ENCODE measurements at places on chromosomes 3 and 15.

DNA sequence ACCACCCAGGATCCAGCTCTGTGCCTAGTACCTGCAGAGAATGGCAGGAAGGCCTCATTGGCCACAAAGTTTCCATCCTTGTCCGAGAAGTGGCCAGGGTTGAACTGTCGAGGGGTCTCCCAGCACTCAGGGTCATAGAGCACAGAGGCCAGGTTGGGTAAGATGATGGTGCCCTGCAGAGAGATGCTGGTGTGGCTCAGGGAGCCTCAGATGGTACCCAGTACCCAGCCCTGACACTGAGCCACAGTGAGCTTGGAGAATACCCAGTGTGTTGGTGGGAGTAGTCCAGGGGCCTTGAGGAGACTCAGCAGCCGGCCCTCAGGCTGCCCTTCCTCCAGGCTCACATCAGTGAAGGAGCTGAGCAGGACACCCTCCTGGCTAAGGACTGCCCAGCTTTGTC lies 11.5 kb upstream of the PARL start:
- DNase-seq: no peak

DNA sequence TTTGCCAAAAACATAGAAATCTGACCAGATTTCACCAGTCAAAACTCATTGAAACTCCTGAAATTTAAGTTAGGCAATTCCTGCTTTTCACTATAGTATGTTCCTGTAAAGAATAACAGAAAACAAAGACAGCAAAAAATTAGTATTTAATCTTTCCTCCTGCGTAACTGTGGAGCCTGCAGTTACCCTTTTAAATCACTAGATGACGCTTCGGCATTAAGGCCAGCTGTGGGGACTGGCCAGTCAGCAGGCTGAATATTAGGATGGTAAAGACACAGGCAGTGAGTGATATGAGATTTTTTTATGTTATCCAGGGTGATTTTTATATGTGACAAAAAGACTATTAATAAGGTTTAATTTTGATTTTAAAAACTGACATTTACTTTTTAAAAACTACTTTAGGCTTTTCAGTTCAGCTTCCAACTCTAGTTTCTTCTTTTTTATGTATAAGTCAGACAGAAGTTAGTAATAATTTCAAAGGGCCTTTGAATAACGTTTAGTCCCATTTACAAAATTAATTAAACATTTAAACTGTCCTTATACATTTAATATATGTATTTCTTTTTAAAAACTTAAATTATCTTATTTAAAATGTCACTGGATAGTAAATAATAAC lies 165.1 kb downstream of the PPM1L start:
- peak; percentile 41 for DNase-seq

DNA sequence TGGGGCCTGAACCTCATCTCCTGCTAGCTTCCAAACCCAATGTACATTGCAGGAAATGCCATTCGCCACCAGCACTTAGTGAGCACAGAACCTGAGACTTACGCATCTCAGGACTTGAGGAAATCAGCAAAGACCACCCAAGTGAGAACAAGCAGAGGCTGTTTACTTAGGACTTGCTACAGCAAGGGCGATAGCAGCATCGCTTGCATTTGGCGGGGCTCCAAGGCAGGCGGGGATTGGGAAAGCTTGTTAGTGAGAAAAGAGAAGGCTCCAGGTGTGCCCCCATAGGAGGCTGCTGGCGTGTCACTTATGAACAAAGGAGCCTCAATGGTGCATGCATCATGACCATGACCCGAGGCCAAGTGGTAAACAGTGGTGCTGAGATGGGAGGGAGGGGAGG lies 19.7 kb downstream of the SLC6A20 start:
- no peak for DNase-seq

GRCh38 chr15:62325597-62325996 lies 160.5 kb upstream of the C2CD4B start:
- no peak for DNase-seq

GRCh38 chr3:149005416-149005815 lies 14.1 kb downstream of the GYG1 start:
- no peak for DNase-seq

DNA sequence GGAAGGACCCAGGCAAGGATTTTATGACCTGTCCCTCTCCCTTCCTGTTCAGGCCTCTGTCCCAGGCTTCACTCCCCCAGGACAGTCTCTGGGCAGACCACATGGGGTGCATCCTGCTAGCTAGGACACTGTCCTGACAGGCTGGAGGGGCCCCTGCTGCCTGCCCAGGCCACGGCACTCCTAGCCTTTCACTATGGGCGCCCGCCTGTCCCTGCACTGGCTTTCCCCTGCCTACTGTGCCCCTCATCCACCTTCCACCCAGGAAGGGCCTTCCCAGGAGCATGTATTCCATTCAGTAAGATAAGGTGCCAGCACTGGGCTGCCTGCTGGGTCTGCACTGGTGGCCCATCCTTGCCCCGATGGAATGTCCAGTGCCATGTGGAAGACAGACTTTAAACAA lies 145.3 kb downstream of the DNAJB8 start:
- DNase-seq: no peak

DNA sequence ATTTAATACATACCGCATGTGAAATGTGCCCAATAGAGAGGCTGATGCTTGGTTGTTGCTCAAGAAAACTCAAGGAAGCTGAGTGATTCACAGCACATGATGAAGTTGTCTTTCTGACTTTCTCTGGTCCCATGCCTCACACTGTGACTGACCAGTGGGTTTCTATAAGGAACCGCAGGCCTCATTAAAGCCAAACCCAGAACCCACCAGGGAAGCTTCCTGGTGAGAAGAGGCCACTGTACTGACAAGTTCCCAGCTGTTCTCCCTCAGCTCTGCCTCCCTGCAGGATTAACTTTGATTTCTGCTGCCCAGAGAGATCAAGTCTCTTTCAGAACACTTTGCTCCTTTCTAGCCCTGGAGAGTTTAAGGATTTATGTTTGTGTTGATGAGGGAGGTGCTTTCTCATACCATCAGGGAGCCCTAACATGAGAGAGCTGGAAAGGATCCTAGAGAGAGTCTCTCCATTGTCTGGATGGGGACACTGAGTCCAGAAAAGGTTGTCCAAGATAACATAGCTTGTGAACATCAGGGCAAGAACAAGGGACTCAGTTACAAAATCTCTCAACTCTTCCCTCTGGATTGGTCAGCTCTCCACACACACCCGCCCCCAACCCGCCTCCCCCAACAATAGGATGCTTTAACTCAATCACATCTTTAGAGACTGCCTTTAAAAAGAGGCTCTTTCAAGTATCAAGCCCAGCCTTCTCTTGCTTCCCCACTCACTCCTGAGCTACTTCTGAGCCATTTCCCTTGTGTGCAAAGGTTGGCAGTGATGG lies 303.2 kb upstream of the TLE3 start:
- DNase-seq: no peak

DNA sequence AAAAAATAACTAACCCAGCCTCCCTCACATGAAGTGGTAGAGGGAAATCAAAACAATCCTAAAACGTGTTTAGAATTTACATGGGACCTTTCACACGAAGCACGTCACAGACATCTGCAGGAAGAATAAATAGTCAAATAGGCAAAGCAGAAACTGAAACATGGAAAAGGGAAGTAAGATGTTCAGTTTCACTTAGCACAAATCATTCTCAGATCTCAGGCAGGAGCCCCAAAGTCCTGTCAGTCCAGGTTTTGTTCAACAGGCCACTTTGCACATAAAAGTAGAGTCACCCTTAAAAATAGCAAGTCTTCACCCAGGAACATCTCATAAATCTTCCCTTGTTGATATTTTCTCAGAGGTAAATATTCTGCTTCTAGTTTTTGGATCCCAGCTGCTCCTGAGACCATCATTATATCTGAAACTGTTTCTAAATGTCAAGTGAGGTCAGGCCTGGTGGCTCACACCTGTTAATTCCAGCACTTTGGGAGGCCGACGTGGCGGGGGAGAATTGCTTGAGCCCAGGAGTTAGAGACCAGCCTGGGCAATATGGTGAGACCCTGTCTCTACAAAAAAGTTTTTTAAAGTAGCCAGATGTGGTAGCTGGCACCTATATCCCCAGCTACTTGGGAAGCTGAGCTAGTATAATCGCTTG lies 1.9 kb downstream of the RUBCN start:
- DNase-seq: no peak

DNA sequence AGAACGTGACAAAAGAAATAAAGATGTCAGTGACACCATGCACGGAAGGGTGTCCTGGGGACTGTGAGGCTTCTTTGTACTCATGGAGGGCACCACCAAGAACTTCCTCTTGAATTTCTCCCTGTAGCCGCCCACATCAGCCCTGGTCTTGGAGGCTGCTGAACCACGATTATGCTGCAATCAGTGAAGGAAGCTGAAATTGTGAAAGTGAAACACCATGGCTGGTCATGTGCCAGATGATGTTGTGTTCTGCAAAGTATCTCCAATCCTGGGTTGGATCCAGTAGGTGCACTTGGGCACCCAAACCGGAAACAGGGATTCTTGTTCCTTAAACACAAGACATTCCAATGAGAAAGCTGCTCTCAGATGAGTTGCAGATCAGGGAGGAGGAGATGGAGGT lies 104.4 kb upstream of the GOLGA6L6 start:
- no peak for DNase-seq

- DNase-seq: peak; percentile 84
Observed at GRCh38 chr3:184380185-184380626, 352 bp downstream of the CHRD start.

DNA sequence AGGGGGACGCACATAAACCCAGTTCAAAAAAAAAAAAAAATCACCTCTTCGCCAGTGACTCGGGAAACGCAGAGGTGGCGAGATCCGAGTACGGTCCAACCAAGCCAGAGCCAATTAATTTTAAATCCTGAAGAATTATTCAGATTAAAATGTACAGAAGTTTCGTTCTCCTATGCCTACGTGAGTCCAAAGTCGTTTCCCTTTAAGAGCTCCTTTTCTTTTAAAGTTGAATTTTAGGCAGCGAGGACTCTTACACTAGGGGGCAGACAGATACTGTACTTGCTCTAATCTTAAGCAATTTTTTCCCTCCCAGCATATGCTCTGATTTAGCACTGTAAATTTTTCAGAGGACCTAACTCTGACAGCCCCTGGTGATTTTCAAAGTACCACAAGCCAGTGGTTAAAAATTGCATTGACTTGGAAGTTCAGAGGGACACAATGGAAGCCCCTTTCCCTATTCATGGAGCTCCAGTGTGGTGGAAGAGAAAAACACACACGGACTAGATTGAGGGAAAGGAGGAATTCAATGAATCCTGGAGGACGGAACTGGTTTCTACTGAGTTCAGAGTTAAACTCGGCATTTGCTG lies 3.3 kb upstream of the NR2F2 start:
- no peak for DNase-seq

- no peak for DNase-seq
Observed at GRCh38 chr3:38017445-38018295, 11.8 kb downstream of the PLCD1 start.

GRCh38 chr3:187744169-187745151 lies 808 bp downstream of the BCL6 start:
- DNase-seq: peak; percentile 48

- DNase-seq: no peak
Observed at GRCh38 chr3:24704496-24704895, 209.8 kb upstream of the THRB start.

GRCh38 chr3:120160050-120160449 lies 65.8 kb upstream of the GSK3B start:
- no peak for DNase-seq

- peak; percentile 29 for DNase-seq
Observed at GRCh38 chr15:38076786-38077185, 142.3 kb downstream of the TMCO5A start.

DNA sequence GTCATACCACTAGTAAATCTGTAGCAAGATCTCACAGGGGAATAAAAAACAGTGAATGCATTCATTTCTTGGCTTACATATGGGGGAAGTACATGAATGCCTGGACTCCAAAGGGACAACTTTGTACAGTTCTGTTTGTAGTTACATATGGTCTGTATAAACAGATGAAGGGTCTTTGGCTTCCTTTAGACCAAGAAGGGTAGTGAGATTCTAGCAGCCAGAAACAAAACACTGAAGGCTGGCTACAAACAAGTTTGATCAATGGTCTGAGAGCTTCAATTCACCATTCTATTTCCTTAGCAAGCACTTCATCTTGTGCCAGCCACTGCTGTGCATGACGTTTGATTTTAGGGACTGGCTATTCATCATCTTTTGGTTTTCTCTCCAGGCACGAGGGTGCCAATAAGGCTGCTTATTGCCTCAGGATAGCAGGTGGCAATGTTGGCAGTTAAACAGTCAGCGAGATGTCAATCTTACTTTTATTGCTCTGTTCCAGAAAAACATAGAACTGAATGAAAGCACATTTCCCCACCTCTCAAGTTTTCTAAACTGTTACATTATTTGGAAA lies 313.7 kb upstream of the COL8A1 start:
- no peak for DNase-seq

DNA sequence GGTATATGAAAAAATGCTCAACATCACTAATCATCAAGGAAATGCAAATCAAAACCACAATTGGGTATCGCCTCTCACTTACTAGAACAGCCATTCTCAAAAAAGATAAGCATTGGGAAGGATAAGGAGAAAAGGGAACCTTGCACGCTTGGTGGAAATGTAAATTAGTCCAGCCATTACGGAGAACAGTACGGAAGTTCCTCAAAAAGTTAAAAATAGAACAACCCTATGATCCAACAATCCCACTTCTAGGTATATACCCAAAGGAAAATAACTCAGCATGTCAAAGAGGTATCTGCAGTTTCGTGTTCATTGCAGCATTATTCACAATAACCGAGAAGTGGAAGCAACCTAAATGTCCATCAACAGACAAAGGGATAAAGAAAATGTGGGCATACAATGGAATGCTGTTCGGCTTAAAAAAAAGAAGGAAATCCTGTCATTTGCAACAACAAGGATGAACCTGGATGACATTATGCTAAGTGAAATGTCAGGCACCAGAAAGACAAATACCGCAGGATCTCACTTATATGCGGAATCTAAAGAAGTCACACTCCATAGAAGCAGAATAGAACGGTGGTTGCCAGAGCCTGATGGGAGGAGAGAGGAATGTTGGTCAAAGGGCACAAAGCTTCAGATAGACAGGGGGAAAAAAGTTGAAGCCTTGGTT lies 11.7 kb upstream of the CMTM7 start:
- no peak for DNase-seq

GRCh38 chr15:88016406-88016805 lies 240.1 kb downstream of the NTRK3 start:
- no peak for DNase-seq

DNA sequence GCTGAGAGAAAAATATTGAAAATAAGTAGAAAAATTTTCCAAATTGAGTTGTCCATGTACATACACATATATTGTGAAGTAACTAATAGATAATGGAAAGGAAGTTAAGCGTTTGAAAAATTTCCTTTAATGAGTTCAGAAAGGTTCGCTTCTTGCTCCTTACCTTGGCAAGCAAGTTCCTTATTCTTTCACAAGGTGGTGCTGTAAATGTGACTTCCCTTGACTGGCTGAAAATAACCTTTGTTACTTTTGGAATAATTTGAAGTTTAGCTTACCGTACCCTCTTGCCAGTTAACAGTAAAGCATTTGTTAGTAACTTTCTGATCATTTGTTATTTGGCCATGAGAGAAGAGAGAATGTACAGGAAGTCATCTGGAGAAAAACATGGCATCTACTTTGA lies 41.6 kb downstream of the PYDC2 start:
- no peak for DNase-seq

GRCh38 chr3:177371888-177372287 lies 174.6 kb upstream of the TBL1XR1 start:
- DNase-seq: no peak

Measured in glutamatergic neuron (in vitro differentiated cells).